ENCODE measurements at places on chromosomes 4 and X.

DNA sequence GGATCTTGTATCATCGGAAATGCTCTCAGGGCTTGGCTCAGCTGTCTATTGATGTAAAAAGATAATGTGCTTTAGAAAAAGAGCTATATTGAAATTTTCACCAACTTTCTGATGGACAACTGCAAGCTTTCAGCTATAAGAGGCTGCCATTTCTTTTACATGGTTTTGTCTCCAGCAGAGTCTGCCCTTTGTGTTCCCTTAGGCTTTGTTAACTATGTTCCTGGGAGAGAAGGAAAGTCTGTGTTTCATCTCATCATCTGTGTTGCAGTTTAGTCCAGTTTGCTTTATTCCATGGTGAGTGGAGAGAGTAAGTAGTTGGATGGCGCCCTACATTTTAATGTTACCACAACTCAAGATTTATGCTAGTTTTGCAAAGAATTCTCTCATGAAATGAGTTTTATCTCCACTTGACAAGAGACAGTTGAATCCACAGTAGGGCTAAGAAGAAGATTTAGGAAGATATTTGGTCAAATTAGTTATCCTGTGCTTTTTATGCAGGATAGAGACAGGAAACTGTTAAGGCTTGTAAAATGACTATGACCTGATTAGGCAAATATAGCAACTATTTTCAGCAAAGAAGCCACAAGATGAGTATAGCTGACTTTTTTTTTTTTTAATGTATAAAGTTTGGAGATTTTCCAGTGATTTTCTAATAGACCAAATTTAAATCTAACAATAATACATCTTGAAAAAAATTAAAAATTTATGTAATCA lies 16.5 kb downstream of the SEPTIN11 start:
- DNase-seq: no peak

GRCh38 chrX:120372667-120373370 lies 10.9 kb downstream of the ATP1B4 start:
- DNase-seq: no peak

- DNase-seq: no peak
Observed at GRCh38 chr4:41081847-41082246, 132.5 kb downstream of the APBB2 start.

- no peak for DNase-seq
Observed at GRCh38 chrX:63747331-63747730, 37.7 kb downstream of the ARHGEF9 start.

DNA sequence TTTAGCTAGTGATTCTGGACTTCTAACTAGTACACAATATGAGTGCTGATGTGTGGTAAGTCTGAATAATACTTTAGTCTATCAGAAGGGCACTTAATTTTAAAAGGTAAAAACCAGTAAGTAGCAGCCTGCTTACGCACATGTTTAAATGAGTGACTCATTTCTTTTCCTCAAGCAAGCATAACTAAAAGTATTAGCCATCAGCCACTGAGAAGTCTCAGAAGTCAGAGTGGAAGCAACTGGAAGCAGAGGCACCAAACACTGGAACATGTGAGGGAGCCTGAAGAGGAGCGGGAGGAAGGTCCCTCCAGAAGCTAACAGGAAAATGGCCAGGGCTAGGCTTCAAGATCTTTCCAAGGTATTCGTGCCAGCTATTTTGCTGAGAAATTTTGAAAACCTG lies 257.7 kb downstream of the RAPGEF2 start:
- no peak for DNase-seq

- no peak for DNase-seq
Observed at GRCh38 chrX:110992611-110993010, 103.4 kb upstream of the PAK3 start.

GRCh38 chrX:121782544-121782943 lies 735.1 kb downstream of the GLUD2 start:
- DNase-seq: no peak

GRCh38 chr4:176708771-176709311 lies 83.9 kb downstream of the VEGFC start:
- DNase-seq: no peak

DNA sequence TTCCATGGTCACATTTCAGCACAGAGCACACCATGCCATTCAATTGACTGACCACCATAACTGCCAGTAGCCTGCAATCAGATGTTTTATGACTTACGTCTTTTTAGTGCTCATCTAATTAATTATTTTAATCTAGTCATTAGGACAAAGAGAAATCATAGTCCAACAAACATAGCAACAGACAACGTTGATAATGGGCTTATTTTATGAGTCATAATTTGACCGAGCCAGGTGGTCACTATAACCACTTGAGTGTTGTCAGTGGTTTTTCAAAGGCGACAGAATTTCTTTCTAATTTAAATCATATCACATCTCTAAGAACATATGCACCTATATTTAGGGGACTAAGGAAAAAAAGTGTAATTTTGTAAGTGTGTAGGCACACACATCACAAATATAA lies 1.9 kb downstream of the SEC24D start:
- DNase-seq: no peak

DNA sequence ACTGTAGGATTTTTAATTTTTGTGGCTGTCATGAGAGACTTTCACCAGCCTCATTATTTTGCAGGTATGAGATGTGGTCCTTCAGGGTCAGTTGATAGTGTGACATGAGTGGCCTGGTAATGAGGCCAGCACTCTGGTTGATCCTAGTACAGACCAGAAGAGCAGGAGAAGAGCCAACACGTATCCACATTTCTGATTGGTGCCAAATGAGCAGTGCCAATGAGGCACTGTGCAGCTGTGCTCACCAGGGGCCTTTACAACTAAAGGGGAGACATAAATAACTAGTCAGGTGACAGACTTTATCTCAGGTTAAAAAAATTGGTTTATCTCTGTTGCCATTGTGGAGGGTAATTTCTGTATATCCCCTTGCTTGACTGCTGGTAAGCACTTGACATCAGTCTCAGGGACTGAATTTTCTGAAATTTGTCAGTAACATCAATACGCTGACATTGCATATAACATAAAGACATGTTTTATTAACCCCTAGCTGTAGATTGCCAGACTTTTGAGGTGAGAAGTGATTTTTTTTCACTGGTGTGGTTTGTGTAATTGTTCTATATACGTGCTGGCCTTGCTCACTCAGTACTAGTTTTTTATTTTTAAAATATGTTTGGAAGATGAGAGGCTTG lies 101.2 kb downstream of the AFF1 start:
- no peak for DNase-seq

DNA sequence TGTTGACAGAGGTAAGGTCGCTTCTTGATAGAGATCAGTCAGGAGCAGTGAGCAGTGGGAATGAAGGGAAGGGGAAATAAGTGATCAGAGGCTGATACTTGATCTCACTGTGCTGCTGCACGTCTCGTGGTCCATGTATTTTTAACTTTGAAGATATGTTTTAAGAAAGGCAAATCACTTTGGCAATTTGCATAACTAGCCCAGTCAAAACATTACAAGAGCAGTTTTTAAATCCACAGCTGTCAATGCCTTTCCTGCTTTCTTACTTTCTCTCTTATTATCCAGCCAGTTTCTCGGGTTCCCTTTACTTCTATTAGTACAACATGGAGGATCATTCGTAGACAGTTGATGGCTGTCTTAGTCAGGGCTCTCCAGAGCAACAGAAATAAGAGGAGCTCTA lies 472.8 kb downstream of the TMA16 start:
- no peak for DNase-seq

DNA sequence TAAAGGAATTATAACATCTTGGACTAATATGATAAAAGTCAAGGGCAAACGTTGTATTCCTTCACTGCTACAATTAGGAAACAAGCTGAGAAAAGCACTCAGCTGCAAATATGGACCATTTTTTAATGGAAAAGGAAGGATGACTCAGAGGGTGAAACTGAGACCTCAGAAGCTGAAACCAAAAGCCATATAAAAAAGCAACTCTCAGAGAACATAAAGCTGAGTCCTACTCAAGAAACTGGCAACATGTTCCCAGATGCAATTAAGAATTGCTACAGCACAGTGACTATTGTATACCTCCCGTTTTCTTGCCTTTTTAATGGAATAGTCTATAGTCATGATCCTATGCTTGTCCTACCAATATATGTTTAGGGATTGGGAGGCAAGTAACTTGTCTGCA lies 1106.4 kb upstream of the INTU start:
- no peak for DNase-seq

DNA sequence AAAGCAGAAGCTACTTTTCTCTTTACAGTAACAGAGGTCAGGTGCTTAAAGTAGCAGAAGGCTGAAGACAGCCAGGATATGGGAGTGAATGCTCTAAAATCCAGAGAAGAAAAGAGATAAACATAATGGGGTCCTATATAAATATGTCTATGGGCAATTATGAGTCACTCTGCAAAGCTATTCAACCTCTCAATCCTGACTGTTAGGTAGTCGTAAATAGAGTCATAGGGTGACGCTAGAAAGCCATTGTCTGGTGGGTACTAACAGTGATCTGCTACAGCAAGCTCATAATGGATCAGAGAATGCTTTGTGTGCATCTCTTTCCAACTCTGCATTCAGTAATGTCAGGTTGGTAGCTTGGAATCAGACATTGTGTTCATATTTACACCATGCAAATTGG lies 53.5 kb upstream of the PDE5A start:
- DNase-seq: no peak

DNA sequence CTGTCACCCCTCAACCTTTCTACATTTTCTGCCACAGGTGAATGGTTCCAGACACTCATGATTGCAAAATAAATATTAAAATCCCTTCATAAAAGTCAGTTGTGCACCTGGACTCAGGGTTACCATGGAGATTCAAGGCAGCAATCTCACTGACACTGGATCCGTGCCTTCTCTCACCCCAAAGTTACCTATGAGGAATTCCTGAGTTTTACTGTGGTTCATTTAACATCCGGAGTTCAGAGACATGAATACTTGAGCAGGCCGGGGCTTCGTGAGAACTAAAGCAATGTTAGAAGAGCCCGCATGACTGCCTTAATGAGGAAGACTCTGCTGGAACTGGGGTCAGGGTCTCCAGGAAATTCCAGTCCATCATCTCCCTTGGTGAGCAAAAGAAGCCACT lies 12.5 kb upstream of the CLNK start:
- DNase-seq: no peak

DNA sequence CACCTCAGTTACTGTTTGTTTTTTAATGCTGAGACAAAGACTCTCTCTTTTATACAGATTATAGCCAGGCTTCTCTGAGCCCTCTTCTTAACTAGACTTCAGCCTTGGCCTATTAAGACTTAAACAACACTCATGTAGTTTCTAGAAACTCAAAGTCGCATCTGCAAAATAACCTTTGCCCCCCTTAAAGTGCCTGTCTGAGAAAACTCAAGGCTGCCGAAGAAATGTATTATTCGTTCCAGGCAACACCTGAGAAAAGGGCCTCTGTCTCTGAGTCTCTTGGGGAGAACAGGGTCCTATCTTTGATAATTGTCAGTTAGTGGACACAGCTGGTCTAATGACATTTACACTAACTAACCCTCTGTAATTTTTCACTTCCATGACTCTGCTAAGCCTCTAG lies 60.8 kb upstream of the HPGD start:
- DNase-seq: no peak

DNA sequence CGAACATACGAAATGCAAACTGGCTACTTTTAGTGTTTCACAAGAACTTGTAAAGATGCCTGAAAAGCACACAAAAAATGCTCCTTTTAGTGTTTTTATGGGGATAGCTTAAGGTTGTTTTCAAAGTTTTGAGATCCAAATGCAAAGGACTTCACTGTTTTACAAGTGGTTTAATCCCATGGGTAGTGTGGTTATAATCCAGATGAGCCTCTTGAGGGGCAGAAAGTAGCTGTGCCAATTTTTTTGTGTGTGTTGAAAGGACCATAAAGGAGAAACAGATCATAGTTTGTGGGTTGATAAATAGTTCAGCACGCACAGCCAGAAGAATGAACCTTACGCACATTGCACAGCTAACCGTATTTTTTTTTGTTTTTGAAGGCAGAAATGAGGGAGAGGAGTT lies 126.9 kb upstream of the GIMD1 start:
- no peak for DNase-seq

GRCh38 chr4:176277162-176277904 lies 8.3 kb upstream of the ASB5 start:
- no peak for DNase-seq

DNA sequence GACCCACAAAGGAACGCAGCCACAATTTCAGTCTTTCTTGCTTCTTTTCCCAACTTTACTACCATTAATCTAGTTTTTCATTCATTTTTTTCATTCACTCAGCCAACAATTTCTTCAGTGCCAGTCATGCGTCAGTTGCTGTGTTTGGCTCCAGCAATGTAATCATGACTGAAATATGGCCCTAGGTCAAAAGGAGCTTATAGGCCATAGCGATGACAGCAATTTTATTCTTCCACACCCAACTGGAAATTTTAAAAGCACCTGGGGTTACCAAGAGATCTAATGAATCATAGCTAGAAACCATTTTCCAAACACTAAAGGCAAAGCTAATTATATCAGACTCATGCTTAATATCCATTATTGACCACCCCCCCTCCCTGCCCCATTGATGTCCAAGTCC lies 29.8 kb upstream of the C1QTNF7 start:
- no peak for DNase-seq

GRCh38 chrX:110420771-110421499 lies 62.3 kb downstream of the RTL9 start:
- DNase-seq: no peak

DNA sequence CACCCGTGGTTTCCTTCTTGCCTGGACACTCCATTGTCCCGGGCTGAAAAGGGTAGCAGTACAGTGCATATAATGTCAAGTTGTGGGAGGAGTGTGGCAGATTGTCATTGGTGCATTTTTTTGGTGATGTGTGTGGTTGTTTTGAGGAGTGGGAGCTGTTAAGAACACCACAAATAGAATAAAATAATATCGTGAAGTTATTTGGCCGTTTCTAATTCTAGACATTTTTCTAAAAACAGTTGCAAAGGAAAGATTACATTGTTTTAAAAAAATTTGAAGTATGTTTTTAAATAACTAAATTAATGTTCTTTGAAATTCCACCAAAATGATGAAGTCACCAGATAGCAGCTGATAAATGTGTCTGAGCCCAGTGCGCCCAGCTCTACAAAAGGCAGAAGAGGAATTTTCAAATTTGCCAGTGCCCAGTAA lies 1.3 kb downstream of the PKD2 start:
- DNase-seq: no peak

- DNase-seq: no peak
Observed at GRCh38 chr4:16729336-16729735, 169.1 kb downstream of the LDB2 start.

DNA sequence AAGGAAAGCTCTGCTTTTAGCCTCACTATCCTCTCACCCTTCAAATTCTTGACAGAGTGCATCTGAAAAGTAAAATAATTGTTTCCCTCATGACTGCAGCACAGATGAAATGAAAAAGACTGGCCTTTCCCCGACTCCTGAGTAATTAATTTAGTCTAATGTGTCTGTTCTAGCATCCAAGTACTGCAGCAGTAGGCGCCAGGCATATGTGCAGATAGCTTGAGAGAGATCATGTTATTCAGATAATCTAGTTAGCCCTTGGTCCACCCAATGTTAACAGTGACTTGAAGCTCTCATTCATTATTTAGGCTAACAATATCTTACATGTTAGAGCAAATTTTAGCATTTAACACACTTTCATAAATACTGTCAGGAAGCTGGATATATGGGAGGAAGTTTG lies 54.0 kb downstream of the MAP9 start:
- DNase-seq: no peak

- DNase-seq: no peak
Observed at GRCh38 chr4:88858752-88859151, 161.1 kb upstream of the NAP1L5 start.

All from stimulated activated CD8-positive, alpha-beta memory T cell treated with anti-CD3 and anti-CD28 coated beads, Interleukin-2, amount 100 ng/mL, for 1 hour (primary cell).